ENCODE measurements at places on chromosomes 3 and 15. TPM values are rescaled to one million over a fixed set of nuclear protein-coding genes. Genes with fewer than 3 reads are reported as not detected.

The CAMK2N2 gene
- 0.36 TPM for total RNA-seq

The ZWILCH gene
- 5.8 TPM for total RNA-seq

- DNase-seq: no peak
Measured at GRCh38 chr15:85340852-85341251, 39.6 kb upstream of the AKAP13 start.

DNA sequence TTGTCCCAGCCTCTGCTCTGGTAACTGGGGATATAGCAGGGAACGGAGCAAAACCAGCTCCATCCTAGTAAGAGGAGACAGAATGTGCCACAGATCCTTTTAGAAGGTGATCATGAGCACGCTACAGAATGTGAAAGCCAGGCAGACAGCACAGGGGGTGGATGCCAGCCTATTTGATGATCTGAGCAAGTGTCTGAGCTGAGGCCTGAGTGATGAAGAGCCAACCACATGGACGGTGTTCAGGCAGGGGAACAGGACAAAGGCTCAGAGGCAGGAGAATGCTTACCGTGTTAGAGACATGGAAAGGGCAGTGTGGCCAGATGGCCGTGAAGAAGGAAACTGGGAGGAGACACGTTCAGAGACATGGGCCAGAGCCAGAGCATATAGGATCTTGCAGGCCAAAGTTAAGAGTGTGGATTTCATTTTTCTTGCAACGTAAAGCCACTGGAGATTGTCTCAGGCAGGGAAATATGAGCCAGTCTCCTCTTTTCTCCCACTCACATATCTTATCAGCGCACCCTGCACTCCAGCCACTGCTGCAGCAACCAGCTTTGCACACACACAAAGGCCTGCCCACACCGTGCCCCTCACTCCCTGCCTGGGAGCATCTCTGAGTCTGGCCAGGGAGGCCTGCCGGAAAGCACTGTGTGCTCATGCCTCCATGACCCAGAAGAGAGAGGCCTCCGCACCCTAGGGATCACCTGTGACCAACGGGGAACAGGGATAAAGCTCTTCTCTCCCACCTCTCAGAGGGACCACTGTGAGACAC, 20.1 kb downstream of the RAB43 start:
- no peak for DNase-seq

The SLC6A11 gene
- not detected for total RNA-seq

DNA sequence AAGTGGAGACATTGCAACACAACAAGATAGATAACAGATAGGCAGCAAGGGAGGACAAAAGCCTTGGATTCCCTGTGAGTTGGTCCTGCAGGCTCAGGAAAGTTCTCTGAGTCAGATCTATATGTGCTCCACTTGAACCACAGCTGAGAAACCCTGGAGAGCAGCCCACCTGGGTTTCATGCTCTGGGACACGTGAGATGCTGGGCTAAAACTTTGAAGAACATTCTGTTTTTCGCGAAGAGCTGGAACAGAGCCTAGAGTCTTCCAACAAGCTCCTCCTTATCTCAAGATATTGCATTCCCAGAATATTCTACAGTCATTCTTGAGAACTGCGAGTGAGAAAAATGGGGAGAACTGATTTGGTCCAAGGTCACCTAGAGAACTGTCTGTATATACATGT, 583.0 kb upstream of the ROBO1 start:
- DNase-seq: no peak

DNA sequence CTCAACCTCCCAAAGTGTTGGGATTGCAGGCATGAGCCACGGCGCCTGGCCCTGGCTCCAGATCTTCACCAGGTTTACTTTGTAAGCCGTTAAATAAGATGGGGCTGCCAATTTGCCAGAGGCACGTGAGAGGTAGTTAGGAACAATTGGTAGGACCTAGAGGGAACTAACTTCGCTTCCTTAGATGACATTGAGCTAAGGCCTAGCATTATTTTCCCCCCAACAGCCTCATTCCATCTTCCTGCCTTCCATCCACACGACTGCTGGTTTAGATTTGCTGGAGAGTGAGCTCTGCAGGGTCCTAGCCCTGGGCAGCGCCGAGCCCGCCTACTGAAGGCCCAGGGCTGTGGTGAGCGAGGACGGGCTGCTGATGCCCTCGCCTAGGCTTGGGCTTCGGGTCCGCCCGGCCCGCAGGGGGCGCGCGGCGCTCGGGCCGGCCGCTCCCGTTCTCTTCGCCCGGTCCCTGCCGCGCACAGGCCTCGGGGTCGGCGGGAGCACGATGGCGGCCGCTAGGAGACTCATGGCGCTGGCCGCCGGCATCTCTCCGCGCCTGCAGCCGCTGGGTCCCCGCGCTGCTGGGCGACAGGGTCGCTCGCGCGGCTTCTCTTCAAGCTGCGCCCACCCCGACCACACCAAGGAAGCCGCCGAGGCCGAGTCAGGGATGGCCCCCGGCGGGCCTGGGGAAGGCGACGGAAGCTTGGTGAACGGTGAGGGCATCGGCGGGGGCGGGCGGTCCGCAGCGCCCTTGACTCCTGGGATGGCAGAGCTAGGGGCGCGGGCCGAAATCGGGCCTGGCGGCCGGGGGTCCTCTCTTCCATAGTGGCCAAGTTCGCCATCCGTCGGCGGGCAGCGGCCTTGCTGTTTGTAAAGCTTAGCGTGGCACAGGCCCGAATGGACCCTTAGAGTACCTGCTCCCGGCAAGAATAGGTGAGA, 21.9 kb downstream of the DHX30 start:
- DNase-seq: peak; percentile 84

Measured in aorta (tissue), 5 donors.